ENCODE measurements at places on chromosomes 4 and X.

DNA sequence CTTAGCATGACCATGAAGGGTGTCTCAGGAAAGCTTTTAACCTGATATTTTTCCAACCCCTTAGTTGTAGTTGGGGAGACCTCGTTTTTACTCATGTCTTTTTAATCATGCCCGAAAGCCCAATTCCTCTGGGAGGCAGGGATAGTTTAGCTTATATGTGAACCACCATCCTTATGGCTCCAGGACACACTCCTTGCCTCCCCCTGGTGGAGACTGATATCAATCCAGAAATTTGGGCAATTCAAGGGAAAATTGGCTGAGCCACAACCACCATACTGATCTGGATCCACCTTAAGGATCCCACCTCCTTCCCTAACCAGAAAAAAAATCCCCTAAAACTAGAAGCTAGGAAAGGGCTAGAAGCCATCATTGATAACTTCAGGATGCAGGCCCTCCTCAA is 13.4 kb upstream of the COL25A1 start:
- no peak for DNase-seq

- DNase-seq = no peak
Measured at GRCh38 chr4:163331629-163332376, 593 bp downstream of the NPY1R start.

DNA sequence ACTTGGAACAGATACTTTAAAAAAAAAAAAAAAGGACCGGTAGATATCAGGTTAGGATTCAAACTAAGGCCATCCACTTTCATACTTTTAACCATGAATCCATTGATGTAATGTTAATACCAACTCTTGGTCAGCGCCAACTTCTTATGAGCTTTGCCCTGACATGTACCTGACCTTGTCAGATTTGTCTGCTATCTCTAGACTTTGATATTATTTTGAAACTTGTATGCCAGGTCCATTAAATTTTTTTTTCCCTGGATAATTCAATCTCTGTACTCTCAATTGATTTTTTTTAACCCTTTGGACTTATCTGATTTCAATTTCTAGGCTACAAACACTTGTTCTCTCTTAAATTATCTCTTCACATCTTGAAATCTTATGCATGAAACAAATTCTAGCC is 27.2 kb upstream of the UGT2B7 start:
- no peak for DNase-seq

GRCh38 chrX:154695911-154696675 is 42.7 kb upstream of the CTAG2 start:
- no peak for DNase-seq

DNA sequence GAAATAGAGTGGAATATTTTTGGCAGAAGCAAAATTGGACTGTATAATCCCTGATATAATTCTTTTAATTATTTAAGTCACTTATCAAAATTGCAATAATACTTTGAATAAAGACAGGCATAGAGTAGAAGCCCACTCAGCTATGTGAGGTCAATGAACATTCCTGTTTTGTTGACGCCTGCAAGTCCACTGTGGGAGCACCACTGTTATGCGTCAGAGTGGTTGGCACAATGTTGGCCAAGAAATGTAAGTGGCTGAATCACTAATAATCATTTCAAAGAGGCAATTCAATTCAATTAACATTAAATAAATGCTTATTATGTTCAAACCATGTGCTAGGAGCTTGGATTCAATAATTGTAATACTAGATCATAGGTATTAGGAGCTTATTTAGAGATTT is 221.0 kb downstream of the SPCS3 start:
- DNase-seq = no peak

- DNase-seq = no peak
Measured at GRCh38 chrX:49799828-49800227, 29.3 kb upstream of the PAGE4 start.

DNA sequence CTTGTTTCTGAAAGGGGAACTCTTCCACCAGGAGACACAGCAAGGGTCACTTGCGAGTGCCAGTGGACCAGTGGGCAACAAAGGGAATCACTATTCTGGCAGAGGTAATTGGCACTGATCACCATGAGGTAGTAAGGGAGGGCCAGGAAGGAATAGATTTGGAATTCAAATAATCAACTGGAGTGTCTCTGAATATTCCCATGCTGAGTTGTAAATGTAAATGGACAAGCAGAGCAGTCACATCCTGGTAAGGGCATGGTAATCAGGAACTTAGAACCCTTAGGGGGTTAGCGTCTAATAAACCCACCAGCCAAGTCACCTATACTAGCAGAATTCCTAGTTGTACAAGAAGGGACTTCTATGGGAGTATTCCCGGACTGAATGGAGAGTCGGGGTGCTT is 178.5 kb upstream of the UGT8 start:
- no peak for DNase-seq

GRCh38 chrX:149504226-149504914 is 736 bp downstream of the IDS start:
- DNase-seq = peak; percentile 37

- DNase-seq = no peak
Measured at GRCh38 chr4:122765692-122766352, 33.3 kb downstream of the BBS12 start.

DNA sequence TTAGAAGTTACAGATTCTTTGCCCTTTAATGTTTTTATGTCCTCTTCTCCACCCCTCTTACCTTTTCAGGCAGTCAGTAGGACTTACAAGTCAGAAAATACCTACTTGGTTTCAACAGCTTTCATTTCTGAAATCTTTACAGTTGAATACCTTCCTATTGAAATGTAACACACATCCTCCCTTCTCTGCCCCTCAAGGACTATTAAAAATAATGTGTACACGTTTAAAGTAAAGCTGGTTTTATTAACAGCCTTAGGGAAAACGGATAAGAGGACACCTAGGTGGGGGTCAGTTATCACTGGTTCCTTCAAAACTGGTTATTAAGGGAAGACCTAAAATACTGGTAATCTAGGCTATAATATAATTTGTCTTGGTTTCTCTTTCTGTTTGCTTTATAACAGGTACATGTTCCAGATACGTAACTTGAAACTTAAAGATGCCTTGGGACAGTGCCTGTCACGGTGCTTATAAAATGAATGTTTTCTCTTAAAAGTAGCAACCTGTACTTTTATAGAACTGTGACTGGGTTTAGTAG is 1.8 kb downstream of the CCSER1 start:
- DNase-seq = peak; percentile 46

GRCh38 chr4:94544811-94545210 is 93.1 kb downstream of the PDLIM5 start:
- no peak for DNase-seq

- no peak for DNase-seq
Measured at GRCh38 chrX:49277535-49277830, 7.9 kb downstream of the PPP1R3F start.

- DNase-seq = no peak
Measured at GRCh38 chrX:115324194-115324593, 34.7 kb downstream of the LUZP4 start.

DNA sequence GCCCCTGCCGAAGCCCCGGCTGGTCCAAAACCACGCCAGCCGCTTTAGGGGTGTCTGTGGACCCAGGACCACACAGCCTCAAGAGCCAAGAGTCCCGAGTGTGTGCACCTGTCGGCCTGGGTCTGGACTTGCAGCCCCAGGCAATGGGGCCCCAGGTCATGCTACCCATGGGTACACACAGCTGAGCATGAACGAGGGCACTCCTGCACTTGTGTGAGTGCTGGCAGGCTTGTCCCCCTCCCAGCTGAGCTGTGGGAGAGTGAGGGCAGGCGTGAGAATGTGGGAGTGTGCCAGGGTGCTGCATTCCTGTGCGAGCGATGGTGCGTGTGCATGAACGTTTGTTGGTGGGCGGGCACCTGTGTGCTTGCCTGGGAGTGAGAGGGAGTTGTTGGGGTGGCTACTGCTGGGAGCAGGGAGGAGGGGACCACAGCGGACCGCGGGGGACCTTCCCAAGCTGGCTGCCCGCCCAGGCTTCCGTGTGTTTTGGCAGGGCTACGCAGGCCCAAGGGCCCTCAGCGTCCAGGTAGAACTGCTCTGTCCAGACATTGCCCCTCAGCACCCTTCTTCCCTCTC is 30.8 kb downstream of the BLOC1S4 start:
- no peak for DNase-seq

DNA sequence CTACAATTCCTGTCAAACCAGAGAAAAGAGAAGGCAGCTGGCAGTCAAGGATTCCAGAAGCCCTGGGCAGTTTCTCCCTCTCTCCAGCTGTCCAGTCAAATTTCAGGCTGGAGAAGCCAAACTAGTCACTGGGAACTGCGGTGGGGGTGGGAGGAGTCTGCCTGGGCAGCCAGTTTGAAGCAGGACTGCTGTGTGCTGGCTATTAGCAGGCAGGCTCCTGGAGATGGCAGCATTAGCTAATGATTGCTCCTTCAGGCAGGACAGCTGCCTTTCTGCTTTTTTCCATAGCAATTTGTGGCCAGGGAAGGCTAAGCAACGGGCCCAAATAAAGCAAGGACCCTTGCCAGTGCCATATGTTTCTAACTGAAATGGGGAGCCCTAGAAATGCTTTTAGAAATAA is 44.7 kb upstream of the FGF13 start:
- no peak for DNase-seq

GRCh38 chr4:96473246-96473645 is 633.4 kb downstream of the PDHA2 start:
- no peak for DNase-seq

GRCh38 chr4:55157559-55158277 is 32.3 kb upstream of the KDR start:
- no peak for DNase-seq

DNA sequence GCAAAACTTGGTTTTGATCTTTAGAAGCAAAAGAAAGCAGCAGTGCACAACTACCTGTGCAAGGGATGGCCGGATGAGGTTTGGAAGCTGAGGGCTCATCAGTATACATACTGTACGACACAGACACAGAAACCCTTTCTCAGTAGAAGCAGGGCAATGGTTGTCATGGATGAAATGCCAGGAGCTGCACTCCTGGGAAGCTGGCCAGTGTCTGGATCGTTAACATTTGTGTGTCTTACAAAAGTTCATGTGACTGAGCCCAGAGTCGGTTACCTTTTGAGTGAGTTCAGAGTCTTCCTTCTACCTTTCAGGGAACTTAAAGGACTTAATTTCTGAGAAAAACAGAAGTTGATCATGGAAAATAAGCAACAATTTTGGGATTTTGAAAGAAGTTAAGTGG is 230.3 kb downstream of the APBB2 start:
- no peak for DNase-seq

DNA sequence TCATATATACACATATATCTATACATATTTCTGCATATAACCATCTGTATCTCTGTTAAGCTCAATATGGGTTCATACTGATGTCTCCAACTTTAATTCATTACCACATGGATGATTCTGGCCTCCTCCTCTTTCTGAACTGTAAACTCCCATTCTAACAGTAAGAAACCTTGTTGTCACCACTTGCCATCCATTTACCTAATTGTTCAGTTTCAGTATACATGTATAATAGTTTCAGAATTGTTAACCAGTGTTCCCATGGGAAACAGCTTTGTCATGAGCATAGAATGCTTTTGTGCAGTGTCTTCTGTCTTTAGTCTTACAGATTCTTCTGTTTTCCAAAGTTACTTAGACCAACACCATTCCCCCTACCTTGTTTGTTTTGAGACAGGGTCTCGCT is 35.9 kb downstream of the SLC9A6 start:
- no peak for DNase-seq

- no peak for DNase-seq
Measured at GRCh38 chr4:105088110-105088879, 58.4 kb upstream of the TET2 start.

- no peak for DNase-seq
Measured at GRCh38 chrX:149145845-149146285, 359.2 kb downstream of the IDS start.

DNA sequence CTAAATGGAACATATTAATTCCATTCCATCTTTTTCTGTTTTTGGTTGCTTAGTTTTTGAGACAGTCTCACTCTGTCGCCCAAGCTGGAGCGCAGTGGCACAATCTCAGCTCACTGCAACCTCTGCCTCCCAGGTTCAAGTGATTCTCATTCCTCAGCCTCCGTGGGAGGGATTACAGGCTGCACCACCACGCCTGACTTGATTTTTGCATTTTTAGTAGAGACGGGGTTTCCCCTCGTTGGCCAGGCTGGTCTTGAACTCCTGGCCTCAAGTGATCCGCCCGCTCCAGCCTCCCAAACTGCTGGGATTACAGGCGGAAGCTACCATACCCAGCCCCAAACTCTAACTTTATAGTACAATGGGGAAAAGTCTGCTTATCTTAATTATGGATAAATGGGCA is 11.2 kb downstream of the HNRNPD start:
- DNase-seq = no peak

DNA sequence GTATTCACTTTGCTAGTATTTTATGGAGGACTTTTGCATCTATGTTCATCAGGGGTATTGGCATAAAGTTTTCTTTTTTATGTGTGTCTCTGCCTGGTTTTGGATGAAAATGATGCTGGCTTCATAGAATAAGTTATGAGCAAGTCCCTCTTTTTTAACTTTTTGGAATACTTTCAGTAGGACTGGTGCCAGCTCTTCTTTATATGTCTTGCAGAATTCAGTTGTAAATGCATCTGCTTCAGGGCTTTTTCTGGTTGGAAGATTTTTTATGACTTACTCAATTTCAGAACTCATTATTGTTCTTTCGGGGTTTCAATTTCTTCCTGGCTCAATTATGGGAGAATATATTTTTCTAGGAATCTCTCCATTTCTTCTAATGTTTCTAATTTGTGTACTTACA is 9.1 kb upstream of the CSN2 start:
- no peak for DNase-seq

GRCh38 chr4:8474856-8475255 is 34.3 kb downstream of the TRMT44 start:
- DNase-seq = no peak

DNA sequence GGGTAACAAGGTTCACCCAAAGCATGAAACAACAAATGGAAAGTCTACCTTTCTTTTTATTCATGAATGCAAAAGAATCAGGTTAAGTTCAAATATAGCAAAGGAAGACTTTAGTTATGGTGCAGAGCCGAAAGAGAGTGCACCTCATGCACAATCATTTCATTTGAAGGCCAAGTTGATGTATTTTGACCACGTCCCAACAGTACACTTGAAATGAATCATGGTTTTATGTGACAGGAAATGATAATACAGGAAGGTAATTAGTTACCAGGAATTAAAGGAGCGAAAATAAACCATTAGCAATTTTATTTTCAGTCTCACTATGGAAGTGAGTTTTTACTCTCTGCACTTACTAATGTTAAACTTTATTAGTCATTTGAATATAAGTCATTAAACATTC is 281.2 kb upstream of the DIAPH2 start:
- no peak for DNase-seq

DNA sequence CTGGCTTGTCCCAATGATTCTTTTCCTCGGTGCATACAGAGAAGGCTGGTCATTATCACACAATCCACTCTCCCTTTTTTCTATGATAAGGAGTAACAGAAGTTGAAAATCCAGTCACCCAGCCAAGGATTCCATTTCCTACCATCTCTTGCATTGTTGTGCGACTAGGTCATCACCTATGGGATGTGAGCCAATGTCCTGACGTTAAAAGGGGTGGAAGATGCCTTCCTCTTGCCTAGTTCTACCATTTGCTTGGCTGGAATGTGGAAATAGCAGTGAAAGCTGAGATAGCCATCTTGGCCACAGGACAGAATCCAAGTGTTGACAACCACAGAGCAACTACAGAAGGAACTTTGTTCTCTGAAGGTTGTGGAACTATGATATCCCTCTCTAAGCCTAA is 132.2 kb upstream of the KIT start:
- DNase-seq = no peak

- DNase-seq = no peak
Measured at GRCh38 chr4:80033581-80033980, 39.4 kb downstream of the ANTXR2 start.
